Renal cortex interstitium (tissue), 15 donors: ENCODE measurements at places on chromosomes 16 and 17. TPM values are rescaled to one million over a fixed set of nuclear protein-coding genes. Genes with fewer than 3 reads are reported as not detected.
A peak's percentile ranks its signal among the peaks of the same experiment; 100 is the strongest.

DNA sequence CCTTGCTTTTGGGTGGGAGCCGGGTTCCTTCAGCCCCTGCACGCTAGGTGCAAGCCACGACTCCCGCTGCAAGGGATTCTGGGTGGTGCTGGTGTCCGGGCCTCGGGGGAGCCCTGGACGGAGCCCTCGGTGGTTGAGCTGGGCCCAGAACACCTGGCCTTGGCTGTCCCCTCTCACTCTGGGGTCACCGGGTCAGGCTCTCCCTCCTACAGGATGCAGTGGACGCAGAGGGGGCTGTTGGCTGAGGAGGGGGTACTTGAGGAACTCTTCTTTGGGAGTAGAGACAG, 27.9 kb upstream of the SLC38A10 start:
- no peak for DNase-seq

DNA sequence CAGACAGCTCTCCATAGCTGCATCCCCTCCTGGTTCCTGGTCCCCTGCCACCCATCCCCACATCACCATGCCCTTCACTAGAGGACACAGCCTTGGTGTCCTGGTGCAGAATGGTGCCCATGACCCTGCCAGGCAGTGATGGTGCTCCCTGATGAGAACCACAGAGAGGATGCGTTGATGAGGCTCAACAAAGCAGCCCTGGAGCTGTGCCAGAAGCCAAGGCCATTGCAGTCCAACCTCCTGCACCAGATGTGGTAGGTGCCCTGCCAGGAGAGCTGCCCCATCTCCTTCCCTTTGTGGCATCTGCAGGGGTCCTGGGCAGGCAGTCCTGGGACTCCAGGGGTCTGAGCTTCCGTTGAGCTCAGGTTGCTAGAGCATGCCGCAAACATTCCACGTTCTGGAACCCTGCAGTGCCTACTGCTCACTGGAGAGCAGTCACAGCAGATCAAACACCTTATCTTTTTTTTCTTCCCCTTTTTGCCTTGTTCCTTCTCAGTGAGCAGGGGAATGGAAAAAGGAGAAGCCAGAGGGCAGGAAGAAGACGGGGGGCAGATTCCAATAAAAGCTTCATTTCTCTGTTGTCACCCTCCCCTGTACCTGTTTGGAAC, 5.3 kb upstream of the EPN3 start:
- no peak for DNase-seq

GRCh38 chr16:30457256-30457655, 11.6 kb upstream of the SEPHS2 start:
- DNase-seq = no peak

DNA sequence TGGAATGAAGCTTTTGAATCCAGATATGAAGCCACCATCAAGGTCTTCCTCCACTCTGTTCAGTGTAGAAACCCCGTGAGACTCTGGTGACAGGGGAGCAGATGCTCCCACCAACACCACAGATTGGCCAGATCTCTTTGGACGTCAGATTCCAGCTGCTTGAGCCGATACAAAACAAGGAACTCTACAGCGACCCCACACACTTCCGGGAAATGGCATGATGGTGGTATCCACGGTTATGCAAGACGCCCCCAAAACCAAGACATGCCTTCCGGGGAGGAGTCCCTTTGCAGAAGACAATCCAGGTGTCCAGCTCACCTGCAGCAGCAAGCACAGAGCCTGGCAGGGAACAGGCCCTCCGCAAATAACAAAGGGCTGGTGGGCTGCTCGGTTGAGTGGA, 19.8 kb upstream of the PITPNA start:
- DNase-seq = no peak

GRCh38 chr17:47275245-47275984, 21.8 kb downstream of the ITGB3 start:
- DNase-seq = no peak

- DNase-seq = no peak
Observed at GRCh38 chr16:555528-556473, 4.4 kb upstream of the PRR35 start.

- no peak for DNase-seq
Observed at GRCh38 chr17:37194208-37194607, 181.6 kb upstream of the C17orf78 start.

DNA sequence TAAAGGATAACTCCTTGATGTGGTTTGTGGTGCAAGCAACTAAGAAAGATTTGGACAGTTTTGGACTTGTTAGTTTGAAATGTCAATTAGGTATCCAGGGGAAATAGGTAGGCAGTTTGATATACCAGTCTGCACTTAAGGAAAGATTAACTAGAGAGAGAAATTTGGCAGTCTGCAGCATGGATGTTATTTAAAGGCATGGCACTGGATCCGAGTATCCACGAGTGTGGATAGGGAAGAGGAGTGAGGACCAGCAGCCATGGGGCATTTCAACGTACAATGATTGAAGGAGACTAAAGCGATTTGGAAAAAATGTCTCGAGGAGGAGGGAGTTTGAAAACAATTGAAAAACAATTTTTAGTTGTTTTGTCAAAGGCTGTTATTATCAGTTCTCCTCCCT, 117.4 kb downstream of the NLK start:
- DNase-seq = no peak

- no peak for DNase-seq
Observed at GRCh38 chr17:69962436-69962995, 112.5 kb upstream of the KCNJ16 start.

DNA sequence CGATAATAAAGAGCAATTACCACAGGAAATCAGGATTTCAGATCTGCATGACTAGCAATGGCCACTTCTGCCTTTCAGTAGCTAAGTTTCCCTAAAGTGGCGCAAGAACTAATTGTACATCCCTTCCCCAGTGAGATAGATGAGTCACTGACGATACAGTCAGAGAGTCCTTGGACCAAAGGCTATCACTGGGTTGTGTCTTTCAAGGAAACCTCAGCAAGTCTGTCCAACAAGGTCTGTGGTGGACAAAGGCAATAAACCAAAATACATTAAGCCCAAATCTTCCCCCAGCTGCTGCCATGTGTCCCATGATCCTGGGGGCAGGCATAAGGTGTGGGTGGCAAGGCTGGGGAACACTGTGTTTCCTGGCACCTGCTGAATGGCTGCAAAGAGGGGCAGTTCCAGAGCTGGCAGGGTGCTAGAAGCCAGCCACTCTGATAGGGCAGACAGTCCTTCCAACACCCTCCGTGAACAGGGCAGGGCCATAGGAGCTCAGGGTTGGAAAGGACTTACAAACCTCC, 20.5 kb upstream of the MTMR4 start:
- DNase-seq = no peak

GRCh38 chr16:12435730-12436129, 368.0 kb downstream of the CPPED1 start:
- DNase-seq = no peak

DNA sequence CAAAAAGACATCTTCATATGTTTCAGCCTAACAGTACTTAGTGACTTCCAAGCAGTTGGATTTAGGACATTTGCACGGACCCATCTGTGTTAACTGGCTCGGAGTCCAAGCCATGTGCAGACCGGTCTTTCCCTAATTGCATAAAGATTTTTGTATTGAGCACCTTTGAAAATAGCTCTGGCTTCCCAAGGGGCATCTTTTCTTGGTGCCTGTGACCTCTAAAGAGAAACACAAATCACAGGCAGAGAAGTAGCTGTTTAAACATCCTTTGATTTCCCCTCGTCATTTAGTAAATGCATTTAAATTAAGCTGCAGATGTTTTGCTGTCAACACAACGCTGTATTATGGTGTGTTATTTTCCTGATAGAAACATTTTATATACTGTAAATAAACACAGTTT, 288.2 kb upstream of the SALL1 start:
- DNase-seq = no peak

- no peak for DNase-seq
Observed at GRCh38 chr16:47617732-47618131, 156.6 kb downstream of the PHKB start.

DNA sequence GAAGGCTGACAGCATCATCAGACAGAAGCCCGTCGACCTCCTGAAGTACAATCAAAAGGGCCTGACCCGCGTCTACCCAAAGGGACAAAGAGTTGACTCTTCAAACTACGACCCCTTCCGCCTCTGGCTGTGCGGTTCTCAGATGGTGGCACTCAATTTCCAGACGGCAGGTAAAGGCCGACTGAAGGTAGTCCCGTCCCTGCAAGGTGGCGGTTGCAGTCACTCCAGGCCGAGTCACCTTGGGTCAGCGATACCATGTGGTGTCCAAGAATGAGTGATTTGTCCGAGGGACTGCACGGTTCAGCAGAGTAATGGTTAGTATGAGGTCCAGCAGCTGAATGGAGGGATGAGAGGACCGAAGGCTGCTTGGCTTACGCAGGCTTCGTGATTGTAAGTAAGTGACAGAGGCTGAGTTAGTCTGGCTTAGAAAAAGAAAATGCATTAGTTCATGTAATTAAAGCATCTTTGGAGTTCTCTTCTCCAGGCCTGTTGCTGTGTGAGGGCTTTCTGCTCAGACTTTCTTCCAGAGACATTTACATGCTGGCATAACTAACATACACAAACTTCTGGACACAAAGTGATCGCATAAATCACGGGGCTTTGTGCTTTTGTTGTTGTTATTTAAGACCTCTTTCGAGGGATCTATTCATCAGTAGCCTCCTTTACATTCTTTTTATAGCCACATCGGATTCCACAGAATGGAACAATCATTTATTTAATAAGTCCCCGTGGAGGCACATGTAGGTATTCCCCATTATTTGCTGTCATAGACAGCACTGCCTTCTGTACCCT, 74.9 kb downstream of the SDR42E1 start:
- no peak for DNase-seq

GRCh38 chr16:30407804-30408534, 563 bp downstream of the ZNF771 start:
- DNase-seq = no peak

DNA sequence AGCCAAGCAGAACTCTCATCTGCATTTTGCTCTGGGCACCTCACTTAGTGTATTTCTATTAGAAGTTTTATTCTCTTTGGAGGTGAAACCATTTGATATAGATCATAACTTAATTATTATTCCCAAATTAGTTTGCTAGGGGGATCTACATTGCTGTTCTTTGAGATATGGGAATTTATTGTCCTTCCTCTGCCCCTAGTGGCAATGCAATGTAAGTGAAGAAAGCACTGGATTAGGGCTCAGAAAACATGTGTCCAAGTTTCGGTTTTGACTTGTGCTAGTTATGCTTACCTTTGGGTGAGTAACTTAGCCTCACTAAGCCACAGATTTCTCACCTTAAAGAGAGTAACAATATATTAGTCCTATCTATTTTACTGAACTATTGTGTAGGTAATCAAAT, 2.9 kb downstream of the KRT39 start:
- no peak for DNase-seq

DNA sequence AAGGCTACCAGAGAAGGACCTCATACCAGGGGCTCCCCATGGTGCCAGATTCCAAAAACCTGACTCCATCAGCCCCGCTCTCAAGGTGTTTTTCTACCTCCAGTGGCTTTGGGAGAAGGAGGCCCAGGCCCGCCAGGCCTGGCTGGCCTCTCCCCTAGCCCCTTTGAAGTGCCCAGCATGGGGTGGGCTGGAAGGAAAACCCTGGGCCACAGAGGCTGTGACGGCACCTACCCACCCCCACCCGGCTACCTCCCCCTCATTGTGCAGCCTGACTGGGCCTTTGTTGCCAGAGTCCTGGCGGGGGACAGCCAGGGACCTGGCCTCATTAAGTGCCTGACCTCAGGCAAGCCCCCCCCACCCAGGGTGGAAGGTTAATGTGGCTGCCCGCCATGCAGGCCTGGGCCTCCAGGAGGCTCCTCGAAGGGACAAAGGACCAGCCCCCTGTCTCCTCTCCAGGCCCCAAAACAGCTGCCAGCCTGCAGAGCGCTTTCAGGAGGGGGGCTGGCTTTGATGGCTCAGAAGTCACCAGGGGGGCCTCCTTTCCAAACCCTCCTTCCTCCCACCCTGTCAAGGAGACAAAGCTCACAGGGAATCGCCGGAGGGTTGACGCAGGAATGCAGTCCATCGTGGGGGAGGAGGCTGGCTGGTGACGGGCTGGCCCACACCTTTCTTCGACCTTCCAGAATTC, 159.4 kb downstream of the ZNF423 start:
- DNase-seq = no peak

GRCh38 chr16:23207485-23207884, 24.9 kb downstream of the SCNN1G start:
- peak; percentile 7 for DNase-seq

GRCh38 chr16:58515871-58516767, 802 bp downstream of the SETD6 start:
- no peak for DNase-seq

ADGRG3 gene
- 0.21 TPM for polyA plus RNA-seq

KRTAP2-1 gene
- polyA plus RNA-seq = not detected

ASGR1 gene
- 6.1 TPM for polyA plus RNA-seq

KRTAP9-4 gene
- polyA plus RNA-seq = not detected

MAPT gene
- 7.1 TPM for polyA plus RNA-seq

MT4 gene
- not detected for polyA plus RNA-seq

METRN gene
- 4.0 TPM for polyA plus RNA-seq
